ENCODE measurements at places on chromosomes 2 and 18.

DNA sequence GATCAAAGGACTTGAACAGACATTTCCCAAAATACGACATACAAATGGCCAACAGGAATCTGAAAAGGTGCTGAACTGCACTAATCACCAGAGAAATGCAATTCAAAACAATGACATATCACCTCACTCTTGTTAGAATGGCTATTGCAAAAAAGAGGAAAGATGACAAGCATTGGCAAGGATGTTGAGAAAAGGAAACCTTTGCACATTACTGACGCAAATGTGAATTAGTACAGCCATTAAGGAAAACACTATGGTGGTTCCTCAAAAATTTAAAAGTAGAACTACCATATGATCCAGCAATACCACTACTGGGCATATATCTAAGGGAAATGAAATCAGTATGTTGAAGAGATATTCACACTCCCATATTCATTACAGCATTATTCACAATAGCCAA lies 57.7 kb upstream of the ASPRV1 start:
- no peak for DNase-seq

- peak; percentile 90 for DNase-seq
These were observed 405 bp downstream of the SP3 start for GRCh38 chr2:173964565-173965371.

DNA sequence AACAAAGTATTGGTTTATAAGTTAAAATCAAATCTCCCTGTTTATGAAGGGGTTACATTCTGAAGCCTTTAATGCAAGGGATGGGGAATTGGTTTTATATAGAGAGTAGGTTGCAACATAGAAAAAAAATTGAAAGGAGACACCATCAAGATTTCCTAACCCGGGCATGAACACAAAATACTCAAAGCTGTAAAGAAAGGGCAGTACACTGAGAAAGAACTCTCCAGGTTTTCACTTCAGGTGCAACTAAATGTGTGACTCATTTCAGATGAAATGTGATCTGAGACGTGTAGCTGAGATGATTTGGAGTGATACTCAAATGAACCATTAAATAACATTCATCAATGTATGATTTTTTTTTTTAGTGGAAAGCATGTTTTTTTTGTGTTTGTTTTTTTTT lies 43.6 kb downstream of the SANBR start:
- no peak for DNase-seq

DNA sequence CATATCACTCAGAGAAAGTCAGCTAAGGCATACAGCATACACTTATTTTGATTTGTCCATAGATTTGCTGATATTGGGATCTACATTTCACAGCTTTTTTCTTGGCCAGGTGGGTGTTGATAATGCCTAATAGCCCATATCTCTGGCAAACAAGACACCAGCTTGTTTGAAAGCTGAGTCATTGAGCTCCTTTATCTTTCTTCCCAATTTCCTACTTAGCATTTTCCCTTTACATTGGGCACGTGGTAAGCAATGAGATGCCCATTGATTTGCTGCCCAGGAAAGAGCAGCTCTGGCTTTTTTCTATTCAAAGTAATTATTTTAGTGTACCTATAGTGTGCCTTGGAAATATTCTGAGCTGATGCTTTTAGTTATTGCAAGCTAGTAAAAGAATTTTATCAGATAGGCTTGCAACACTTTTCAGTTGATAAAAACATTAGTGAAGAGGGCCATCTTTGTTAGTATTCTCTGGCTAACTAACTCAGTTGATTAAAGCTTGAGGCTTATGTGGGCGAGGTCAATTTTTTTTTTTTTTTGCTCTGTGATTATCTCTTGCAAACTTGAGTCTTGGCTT lies 79.6 kb downstream of the OSBPL6 start:
- DNase-seq = no peak

DNA sequence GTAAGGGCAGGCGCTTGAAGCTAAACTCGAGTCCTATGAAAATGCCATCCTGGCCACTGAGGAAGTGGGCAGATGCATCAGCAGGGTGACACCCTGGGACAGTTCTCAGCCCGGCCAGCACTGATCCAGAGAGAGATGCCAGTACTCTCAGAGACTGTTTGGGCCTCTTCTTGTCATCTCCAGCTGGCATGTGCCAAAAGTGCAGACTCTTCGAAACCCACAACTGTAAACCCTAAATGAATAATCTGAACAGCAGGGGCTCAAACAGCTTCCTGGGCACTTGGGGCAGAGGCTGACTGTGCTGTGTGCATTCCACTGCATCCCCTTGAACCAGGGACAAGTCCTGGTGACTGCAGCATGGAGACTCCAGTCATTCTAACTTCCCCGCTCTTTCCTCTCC lies 204.2 kb upstream of the SMAD2 start:
- DNase-seq = no peak

DNA sequence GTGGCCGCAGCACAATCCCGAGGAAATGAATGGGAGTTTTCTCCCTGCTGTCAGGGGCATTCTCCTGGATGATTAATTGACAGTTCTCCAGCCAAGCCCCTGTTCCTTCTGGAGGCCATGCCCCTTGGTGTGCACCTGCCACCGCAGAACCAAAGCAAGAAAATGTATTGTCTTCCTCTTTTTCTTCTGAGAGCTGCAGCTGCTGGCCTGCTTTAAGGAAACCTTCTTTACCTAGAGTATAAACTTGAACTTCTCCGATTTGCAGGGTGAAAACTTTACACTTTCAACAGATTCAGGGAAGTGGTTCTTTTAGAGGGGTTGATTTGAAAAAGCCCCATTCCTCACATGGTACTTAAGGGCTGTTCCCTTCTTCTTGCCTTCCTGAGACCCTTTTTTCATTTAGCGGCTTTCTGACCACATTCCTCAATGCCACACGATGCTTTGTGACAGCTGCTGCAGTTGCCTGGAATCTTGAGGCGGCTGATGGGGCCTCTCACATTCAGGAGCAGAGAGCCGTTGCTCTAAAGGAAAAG lies 402.8 kb downstream of the TXNL1 start:
- no peak for DNase-seq

- DNase-seq = no peak
These were observed 19.3 kb upstream of the ITGAV start for GRCh38 chr2:186570604-186571003.

DNA sequence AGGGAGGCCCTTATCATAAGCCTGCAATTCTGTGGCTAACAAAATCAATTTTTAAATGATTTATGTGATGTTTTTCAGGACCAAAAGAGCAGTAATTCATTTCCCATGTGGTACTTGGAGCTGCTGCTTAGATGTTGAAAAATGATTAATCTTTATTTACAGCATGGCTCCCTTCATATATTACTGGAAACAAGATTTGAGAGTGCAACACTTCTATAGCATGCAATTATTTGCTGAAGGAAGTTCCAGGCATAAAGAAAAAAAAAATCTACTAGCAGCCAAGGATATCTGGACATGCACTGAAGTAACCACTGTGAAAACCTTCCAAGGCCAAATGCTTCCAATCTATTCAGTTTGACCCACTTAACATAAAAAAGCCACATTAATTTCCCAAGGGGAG lies 186.3 kb downstream of the SLC8A1 start:
- DNase-seq = no peak

DNA sequence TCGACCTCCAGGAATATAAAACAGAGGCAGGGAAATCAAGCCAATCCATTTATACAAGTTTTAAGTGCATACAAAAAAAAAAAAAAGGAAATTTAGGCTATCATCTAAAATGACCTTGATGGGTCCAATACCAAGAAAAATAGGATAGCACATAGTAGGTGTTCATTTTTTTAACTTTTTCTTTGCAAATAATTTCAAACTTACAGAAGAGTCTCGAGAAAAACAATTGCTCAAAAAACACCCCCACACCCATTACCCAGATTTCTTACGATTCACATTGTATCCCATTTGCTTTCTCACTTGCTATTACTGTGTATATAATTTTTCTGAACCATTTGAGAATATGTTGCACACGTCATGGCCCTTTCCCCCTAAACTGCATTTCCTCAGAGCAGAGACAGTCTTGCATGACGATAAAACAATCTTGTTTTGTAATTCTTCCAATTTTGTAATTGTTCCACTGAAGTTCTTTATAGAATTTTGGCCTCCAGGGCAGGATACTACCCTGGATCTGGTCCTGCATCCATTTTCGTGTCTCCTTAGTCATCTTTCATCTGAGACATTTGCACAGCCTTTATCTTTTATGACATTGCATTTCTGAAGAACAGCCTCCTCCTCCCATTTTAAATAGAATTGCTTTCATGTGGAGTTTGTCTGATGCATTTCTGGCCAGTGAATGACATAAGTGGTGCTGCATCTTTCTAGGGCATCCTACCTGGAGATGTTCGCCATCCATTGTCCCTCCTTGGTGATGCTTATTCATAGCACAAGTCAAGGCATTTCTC lies 68.9 kb downstream of the CYB5A start:
- no peak for DNase-seq

- no peak for DNase-seq
These were observed 388 bp downstream of the DTNA start for GRCh38 chr18:34710458-34710914.

GRCh38 chr2:21643180-21643579 lies 519.4 kb downstream of the TDRD15 start:
- DNase-seq = peak; percentile 29

GRCh38 chr2:29502460-29502911 lies 387.3 kb downstream of the CLIP4 start:
- no peak for DNase-seq

DNA sequence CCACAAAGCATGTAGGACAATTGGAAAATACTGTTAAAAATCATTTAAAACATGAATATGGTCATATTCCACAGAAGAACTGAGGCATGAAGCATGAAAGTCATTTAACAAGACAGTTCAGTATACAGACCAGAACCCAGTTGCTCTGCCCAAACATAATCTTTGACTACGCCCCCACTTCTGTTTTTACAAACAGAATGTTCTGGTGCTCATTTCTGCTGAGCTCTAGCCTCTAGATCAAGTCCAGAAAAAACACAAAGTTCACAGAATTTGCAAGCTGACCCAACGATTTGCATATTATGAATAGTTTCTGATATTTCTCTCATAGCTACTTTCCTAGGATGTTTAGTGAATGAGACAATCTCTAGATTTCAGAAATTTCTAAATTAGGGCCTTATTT lies 424.9 kb downstream of the PID1 start:
- no peak for DNase-seq

- no peak for DNase-seq
These were observed 147.4 kb downstream of the SETBP1 start for GRCh38 chr18:44828080-44828479.

DNA sequence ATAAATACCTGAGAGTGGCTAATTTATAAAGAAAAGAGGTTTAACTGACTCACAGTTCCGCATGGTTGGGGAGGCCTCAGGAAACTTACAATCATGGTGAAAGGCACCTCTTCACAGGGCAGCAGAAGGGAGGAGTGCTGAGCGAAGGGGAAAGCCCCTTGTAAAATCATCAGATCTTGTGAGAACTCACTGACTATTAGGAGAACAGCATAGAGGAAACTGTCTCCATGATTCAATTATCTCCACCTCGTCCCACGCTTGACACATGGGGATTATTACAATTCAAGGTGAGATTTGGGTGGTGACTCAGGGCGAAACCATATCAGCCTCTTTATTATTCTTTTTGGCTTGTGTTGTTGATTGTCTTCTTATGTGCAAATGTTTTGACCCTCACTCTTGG lies 76.2 kb downstream of the WDR7 start:
- no peak for DNase-seq

- DNase-seq = no peak
These were observed 7.8 kb upstream of the TRABD2A start for GRCh38 chr2:84888401-84889276.

DNA sequence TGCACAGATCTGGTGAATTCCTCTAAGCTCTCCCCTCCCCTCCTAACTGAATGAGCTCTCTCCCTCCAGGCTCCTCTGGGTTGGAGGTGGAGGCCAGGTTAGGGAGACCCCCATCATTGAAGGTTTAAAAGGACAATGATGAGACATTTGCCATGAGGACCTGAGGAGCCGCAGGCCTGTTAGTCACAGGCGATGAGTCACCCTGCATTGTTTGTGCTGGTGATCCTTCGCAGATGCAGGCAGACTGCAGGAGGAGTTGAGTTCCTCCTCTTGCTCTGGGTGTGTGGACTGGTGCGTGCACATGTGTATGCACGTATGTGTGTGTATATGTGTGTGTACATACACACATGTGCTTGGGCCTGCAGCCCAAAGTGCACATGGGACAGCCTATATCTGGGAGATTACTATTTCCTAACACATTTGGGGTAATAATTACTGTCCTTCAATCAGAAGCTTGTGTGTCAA lies 42.0 kb downstream of the MCFD2 start:
- no peak for DNase-seq

- no peak for DNase-seq
These were observed 28.6 kb downstream of the NBEAL1 start for GRCh38 chr2:203043226-203043625.

DNA sequence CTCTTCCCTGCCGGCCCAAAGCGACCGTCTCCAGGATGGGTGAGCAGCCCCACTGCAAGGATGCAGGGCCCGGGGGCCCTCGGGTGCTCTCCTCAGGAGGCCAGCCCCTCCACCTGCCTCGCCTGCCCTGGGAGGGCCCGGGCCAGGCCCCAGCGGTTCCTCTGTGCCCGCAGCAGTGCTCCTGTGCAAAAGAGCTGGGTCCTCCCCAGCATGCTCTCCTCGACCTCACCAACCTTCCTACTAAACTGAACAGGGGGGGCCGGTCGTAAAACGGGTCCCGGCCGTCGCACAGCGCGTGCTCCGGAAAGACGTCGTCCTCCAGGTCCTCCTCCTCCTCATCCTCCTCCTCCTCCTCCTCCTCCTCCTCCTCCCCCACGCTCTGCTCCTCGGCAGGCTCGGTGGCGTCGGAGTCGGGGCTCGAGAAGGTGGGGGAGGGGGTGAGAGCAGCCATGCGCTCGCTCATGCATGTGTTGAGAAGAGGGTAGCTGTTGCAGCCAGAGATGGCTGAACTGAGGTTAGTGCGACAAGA lies 62.9 kb downstream of the KIF1A start:
- no peak for DNase-seq

GRCh38 chr2:38218995-38219394 lies 143.0 kb upstream of the CYP1B1 start:
- DNase-seq = no peak

DNA sequence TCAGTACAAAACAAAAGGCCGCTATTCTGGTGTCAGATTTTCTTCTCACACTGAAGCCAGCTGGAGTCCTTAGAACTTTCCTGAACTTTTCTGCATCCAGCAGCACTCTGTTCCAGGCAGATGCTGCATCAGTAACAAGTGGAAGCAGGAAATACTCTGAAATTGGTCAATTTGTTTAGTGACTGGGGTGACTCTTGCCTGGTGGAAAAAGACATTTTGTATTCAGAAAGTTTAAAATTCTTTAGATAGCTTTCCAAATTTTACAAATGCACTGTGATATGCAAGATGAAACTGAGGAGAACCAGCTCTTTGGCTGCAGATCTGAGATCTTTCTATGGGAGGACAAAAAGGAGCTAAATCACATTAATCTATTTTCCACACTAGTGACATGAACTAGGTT lies 385.7 kb downstream of the NRXN1 start:
- no peak for DNase-seq

- no peak for DNase-seq
These were observed 143.7 kb upstream of the TTC39C start for GRCh38 chr18:23870676-23871380.

- DNase-seq = peak; percentile 28
These were observed 83.1 kb downstream of the EDAR start for GRCh38 chr2:108905906-108906305.

Data from H7 (cell line).